ENCODE measurements at places on chromosomes 2 and 18.

DNA sequence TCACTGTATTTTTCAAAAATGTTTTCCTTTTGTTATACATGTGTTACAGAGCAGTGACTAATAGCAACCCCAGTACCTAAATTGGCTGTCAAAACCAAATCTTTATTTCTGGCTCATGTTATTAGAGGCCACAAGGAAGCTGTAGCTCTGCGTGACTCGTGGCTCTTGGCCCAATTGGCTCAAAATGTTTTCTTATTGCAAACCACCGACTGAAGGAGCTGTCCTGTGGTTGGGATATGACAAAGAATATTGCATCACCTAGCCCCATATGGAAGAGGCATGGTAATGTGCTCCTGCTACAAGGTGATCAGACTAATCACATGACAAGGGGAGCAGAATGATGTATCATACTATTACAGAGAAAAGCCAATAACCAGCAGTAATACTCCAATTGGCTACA is 1058.5 kb downstream of the CBLN2 start:
- peak; percentile 42 for DNase-seq

GRCh38 chr2:59076079-59076619 is 835.0 kb upstream of the FANCL start:
- no peak for DNase-seq

- DNase-seq: no peak
Observed at GRCh38 chr2:89844221-89844943, 1152.9 kb downstream of the RPIA start.

- peak; percentile 5 for DNase-seq
Observed at GRCh38 chr2:184067502-184067901, 530.8 kb upstream of the ZNF804A start.

DNA sequence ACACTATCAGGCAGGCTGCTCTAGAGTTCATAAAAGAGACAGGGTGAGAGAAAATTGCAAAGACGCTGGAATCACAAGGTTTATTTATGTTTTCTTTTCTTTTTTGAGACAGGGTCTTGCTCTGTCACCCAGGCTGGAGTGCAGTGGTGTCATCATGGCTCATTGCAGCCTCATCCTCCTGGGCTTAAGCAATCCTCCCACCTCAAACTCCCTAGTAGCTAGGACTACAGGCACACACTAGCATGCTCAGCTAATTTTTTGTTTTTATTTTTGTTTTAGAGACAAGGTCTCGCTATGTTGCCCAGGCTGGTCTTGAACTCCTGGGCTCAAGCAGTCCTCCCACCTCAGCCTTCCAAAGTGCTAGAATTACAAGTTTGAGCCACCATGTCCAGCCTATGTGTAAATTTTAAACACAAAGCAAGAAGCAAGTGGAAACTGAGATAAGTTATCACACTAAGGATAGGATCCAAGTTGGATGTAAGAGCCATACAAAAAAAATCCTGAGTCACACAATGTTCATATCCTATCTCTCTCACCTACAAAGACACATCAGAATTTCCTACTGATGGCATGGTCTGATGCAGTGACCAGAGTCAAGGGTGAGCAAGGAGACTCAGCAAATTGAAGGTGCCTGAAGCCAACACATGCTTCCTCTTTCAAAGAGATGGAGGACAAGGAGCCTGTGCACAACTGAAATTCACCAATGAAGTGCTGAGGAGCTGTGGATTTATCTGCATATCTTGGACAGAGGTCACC is 31.4 kb downstream of the MYL12B start:
- no peak for DNase-seq

GRCh38 chr2:236034974-236035373 is 133.2 kb downstream of the GBX2 start:
- DNase-seq: no peak

GRCh38 chr2:188811522-188811921 is 162.7 kb upstream of the COL3A1 start:
- DNase-seq: peak; percentile 84

DNA sequence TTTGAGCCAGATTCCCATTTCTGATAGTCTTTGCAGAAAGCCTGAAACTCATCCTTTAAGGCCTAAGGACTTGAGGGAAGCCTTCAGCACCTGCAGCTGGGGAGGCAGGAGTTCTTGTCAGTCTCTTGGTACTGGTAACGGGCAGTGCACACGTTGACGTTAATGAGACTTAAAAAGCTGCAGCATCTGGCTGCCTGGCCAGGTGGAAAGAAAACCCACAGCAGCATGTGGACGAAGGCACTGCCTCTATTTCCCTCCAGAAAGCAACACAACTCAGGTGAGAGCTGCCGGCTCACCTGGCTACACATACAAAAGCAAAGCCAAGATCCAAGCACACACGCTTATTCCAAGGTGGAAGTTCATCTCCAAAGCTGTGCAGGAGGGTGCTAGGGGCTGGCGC is 178.8 kb downstream of the ANAPC1 start:
- DNase-seq: no peak

DNA sequence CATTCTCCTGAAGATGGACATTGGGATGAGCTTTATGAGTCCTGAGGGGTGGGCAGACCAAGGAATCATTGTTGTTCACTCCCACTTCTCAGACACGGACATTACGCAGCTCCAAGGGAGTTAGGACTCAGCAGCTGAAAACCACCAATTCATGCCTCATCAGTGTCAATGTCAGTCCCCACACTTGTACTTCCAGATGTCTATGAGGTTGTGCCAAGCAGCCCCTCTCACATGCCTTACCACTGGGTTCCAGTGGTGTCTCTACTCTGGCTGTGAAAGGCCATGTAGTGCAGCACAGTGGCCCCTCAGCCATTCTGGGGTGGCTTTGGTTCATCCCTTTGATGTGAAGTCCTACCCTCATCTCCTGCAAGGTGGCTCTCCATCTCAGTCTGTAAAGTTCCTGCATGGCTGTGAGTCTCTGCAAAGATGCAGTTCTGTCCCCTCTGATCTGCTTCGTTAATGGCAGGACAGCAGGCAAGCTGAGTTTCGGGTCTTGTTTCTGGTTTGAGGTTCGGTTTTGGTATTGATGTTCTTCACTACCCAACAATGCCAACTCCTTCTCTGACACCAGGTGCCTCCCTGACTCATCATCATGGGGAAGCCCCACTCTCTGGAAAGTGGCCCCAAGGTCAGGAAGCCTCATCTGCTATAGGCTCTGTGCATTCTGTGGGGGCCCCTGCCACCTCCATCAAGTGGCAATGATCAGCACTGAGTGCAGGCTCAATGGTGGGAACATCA is 14.0 kb upstream of the COL6A3 start:
- DNase-seq: no peak

- DNase-seq: peak; percentile 28
Observed at GRCh38 chr2:173037245-173038120, 38.2 kb upstream of the MAP3K20 start.

DNA sequence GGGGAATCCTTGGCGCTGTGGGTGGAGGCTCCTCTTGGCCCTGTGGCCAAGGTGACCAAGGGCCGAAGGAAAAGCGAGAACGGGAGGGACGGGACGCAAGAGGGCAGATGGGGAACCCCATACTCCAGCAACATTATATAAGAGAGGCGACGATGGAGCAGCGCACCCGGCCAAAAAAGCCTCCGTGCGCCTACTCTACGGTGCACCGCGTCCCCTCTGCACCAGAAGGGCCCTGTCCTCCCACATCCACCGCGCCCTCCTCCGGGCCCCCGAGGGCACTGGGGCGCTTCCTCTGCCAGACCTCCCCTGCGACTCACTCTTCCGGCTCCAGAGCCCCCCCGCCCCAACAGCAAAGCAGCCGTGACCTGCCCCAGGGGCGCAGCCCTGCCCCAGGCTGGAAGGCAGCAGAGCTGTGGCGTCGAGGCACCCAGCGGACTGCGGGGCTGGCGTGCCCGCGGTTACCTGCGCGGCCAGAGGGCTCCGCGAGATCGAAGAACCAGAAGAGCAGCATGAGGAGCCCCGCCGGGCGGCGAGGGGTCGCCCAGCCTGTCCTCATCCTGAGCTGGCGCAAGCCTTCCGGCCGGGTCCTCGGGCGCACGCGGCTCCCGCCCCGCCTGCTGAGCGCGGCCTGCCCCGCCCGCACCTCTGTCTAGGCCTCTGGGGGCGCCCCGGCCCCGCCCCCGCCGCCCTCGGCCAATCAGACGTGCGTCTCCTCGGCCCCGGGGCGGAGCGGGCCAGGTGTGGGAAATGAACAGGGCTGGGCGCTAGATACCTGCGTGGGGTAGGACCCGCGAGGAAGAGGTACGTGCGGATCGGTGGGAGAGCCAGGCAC is 106.3 kb upstream of the CD302 start:
- DNase-seq: peak; percentile 47

- no peak for DNase-seq
Observed at GRCh38 chr18:48314690-48315089, 94.5 kb downstream of the ZBTB7C start.

- peak; percentile 7 for DNase-seq
Observed at GRCh38 chr2:227228061-227228667, 63.7 kb downstream of the COL4A3 start.

DNA sequence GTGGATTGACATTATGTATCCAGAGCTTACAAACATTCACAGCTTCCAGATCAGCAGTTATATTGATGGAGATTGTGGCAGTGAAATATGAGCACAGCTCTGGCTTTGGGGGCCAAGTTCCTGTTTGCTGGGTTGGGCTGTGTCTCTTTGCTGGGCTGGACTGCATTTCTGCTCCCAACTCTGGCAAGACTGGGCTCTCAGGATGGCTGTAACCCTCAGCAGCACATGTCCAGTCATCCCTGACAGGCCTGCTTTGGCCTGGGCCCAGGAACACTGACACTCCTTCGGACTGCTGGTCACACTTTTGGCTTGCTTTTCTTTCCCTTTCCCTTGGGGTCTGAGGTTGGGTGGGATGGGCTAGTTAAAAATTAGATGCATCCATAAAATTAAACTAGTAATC is 17.9 kb upstream of the VPS4B start:
- DNase-seq: no peak

- DNase-seq: no peak
Observed at GRCh38 chr2:133526530-133527300, 41.5 kb downstream of the NCKAP5 start.

DNA sequence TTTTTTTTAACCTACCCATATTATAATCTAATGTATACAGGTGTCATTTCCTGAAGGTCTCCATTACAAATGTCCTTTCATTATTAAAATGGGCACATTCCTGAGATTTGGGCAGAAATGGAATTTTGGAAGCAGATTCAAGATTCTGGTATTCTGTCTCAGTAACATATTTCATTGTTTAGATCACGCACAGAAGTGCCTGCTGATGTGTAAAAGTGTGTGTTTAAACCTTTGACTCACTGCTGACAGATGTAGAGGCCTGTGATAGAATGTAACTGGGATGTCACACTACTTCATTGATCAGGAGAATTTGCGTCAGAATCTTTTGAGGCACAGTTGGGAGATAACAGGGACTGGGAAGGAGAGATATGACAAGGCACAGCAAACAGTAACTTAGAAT is 276.8 kb upstream of the EPAS1 start:
- no peak for DNase-seq

- DNase-seq: no peak
Observed at GRCh38 chr2:241146286-241146685, 3.0 kb downstream of the PASK start.

Data from cardiac muscle cell (in vitro differentiated cells and primary cell).